Activated naive CD4-positive, alpha-beta T cell treated with anti-CD3 and anti-CD28 coated beads, Interleukin-2, amount 50 U/mL, for 72 hours (primary cell): ENCODE measurements at places on chromosomes 2 and 18. TPM values are rescaled to one million over a fixed set of nuclear protein-coding genes. Genes with fewer than 3 reads are reported as not detected.

Gene MTLN
- 61.3 TPM for total RNA-seq

Gene ADCYAP1
- total RNA-seq, result not detected

Gene NEU4
- 1.2 TPM for total RNA-seq

Gene LRATD1
- total RNA-seq, result not detected

Gene PDE11A
- total RNA-seq, result not detected

Gene EFEMP1
- not detected for total RNA-seq

Gene FOXD4L1
- total RNA-seq, result not detected

Gene LHCGR
- not detected for total RNA-seq

Gene LIMS1
- total RNA-seq, result 86.5 TPM

Gene CCBE1
- 0.08 TPM for total RNA-seq

Gene CBLN2
- not detected for total RNA-seq

Gene C2orf78
- not detected for total RNA-seq

Gene DSC2
- total RNA-seq, result not detected

Gene ATL2
- 46.3 TPM for total RNA-seq

Gene ZNG1B
- 47.7 TPM for total RNA-seq

Gene SLC8A1
- total RNA-seq, result 0.43 TPM

DNA sequence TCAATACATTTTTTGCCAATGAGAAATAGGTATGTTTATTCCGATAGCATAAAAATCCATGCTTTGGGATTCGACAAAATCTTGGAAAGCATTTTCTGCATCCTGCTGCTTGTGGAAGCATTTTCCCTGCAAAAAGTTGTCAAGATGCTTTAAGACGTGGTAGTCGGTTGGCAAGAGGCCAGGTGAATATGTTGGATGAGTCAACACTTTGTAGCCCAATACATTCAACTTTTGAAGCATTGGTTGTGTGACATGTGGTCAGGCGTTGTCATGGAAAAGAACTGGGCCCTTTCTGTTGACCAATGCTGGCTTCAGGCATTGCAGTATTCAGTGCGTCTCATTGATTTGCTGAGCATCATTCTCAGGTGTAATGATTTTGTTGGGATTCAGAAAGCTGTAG lies 764.5 kb downstream of the TRIB2 start:
- DNase-seq, result no peak

- DNase-seq, result no peak
Observed at GRCh38 chr18:612156-612555, 15.4 kb downstream of the CLUL1 start.

- no peak for DNase-seq
Observed at GRCh38 chr2:122565364-122565763, 809.9 kb downstream of the TSN start.

DNA sequence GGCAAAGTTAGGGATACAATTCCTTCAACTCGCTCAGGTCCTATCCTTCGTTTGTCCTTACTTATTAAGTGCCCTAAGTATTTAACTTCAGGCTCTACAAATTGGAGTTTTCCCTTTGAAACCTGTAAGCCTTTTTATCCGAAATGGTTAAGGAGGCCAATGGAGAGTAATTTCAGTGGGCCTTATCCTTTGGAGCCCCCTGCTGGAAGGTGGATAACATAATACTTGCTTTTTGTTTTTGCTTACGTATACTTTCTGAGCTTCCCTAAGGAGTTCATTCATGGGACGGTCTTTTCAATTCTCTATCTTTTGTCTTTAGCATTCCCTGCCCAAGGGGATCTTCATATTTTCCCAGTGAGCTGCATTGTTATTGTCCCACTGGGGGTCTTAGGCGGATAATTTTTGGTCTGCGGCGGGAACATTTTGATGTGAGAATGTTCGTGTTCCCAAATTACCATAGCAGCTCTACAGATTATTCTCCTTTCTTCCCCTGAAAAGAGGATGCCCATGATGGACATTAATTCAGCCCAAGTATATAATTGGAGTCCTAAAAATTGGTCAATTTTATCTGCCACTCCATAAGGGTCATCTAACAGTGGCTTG lies 34.4 kb upstream of the TRAPPC8 start:
- DNase-seq, result no peak

GRCh38 chr2:26076001-26076587 lies 42.2 kb downstream of the RAB10 start:
- no peak for DNase-seq

- DNase-seq, result no peak
Observed at GRCh38 chr2:150426724-150427123, 60.7 kb downstream of the RND3 start.

DNA sequence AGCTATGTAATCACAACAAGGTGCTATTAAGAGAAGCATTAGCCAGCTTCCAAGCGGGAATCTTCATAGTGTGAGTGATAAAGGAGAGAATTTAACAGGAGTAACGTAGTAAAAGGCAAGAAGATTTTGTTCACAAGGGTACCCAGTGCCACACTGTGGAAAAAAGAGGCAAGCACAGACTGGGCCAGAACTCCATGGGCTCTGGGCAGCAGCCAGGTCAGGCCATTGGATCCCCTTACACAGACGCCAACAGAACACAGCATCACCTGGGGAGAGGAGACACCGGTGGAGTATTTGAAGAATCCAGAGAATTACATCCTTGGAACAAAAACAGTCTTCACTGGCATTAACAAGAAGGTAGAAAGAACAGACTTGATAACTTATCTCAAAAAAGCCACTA lies 21.2 kb downstream of the AMER3 start:
- no peak for DNase-seq

GRCh38 chr2:191499050-191499449 lies 178.9 kb upstream of the NABP1 start:
- DNase-seq, result no peak

DNA sequence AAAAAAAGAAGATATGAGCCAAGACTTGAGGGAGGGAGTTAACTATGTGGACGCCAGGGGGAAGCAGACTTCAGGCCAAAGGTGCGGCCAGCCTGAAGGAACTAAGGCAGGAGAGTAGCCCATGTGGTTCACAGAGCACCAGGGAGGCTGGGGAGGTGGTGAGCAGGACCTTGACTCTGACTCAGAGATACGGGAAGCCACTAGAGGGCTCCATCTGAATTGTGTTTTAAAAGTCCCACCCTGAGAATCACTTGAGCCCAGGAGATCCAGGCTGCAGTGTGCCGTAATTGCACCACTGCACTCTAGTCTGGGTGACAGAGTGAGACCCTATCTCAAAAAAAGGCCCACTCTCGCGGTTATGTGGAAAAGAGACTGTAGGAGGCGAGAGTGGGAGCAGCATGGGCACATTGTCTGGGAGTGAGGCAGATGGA lies 12.3 kb downstream of the CEP192 start:
- DNase-seq, result no peak

DNA sequence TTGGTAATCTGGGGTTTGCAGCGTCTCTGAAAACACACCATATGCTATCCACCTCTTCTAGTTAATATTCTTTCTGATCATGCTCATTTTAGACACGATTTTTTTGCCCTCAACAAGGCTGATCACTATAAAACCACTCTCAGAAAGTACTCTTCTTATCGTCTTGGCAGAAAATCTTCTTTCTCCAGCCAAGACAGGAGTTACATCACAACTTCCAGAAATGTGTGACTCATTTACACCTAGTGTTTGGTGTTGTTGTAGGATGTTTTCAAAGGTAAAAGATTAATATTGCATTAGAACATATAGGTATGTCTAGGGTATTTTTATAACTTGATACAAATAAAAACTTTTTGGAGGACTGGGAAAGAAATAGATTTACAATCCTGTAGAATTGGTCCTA lies 138.5 kb upstream of the NETO1 start:
- DNase-seq, result no peak

DNA sequence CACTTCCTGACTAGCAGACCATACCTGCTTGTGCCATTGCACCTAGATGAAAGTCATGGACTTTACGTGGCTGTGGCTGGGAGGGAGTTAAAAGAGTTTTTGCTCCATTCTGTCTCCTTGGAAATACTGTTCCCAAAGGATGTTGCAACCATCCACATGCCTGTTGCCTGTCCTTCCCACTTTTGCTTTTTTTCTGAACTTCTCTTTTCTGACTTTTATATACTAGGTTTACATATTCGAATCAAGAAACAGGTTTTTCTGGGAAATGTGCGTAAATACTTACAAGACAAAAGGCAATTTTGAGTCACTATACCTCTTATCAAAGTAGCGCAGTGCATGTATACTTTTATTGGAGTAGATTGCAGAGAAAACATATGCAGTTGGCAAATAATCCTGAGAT lies 244.8 kb downstream of the PRKCE start:
- DNase-seq, result no peak

DNA sequence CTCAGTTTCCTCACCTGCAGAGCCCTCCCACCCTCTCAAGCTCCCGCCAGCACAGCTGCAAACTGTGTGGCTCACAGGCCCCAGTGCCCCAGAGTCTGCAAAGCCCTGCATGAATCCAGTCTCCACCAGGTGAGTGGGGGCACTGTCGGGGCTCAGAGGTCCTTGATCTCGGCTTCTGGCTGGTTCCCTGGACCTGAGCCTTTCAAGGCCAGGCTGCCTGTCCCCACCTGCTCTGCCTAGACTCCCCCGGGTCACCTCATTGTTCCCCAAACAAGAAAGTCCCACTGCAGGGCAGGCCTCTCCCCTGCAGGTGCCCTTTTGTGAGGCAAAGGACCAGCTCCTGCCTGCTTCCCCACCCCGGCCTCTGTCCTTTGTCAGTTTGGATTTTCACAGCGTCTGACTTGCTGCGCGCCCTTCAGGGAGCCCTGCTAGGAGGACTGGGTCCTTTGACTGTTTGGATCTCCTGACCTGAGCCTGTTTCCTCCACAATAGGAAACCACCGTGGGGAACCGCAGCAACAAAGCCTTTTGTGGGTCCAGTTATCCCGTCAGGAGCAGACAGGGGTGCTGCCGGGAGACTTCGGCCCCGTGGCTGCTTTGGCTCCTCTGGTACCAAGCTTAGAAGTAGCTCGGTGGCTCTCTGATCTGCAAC lies 200.5 kb upstream of the HDAC4 start:
- no peak for DNase-seq

- DNase-seq, result no peak
Observed at GRCh38 chr2:100200985-100201384, 58.6 kb upstream of the AFF3 start.

- no peak for DNase-seq
Observed at GRCh38 chr2:216426166-216426777, 14.0 kb downstream of the SMARCAL1 start.

GRCh38 chr18:78607784-78608183 lies 371.8 kb upstream of the SALL3 start:
- no peak for DNase-seq

- no peak for DNase-seq
Observed at GRCh38 chr2:238220892-238221521, 17.5 kb upstream of the ILKAP start.

DNA sequence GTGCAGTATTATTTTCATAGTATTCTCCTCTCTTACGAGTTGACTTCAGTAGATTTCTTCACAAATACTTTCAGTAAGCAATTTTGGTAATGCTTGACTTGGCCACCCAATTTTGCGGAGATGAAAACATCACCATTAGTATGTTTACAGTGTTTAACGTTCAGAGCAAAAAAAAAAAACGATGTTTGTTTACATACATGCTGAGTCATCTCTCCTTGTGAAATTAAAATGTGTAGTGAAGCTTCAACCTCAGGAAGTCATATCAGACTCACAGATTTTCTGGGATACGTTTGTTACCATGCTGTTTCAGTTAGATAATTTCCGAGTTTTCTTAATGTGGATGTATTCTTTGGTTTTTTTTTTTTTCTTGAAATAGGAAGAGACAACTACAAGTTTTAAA lies 100.1 kb downstream of the CTNNA2 start:
- DNase-seq, result no peak

DNA sequence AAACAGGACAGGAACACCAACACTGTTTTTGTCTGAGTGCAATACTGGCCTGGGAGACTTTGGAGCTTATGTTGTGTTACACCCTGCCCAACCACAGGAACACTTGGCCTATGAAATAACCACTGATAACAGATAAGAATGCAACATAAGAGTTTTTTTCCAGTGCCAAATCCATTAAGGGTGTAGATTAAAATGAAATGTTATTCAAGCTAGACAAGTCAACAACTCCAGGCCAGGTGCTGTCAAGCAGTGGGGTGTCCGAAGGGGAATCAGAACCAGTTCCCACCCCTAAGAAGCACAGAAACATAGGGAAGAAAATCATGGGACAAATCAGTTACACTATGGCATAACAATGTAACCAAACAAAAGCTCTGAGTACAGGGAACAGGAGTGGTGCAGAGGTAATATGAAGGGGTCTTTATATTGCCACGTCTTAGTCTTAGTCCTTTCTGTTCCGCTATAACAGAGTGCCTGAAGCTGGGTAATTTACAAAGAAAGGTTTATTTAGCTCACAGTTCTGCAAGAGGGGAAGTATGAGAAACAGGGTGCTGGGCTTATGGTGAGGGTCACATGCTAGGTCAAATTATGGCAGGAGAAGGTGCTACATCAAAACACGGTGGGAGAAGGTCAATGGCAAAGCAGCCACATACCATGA lies 3.8 kb downstream of the AFG3L2 start:
- no peak for DNase-seq

GRCh38 chr2:73386894-73387636 lies 1.4 kb downstream of the ALMS1 start:
- DNase-seq, result no peak

GRCh38 chr2:238155761-238156694 lies 2.7 kb upstream of the ERFE start:
- no peak for DNase-seq

DNA sequence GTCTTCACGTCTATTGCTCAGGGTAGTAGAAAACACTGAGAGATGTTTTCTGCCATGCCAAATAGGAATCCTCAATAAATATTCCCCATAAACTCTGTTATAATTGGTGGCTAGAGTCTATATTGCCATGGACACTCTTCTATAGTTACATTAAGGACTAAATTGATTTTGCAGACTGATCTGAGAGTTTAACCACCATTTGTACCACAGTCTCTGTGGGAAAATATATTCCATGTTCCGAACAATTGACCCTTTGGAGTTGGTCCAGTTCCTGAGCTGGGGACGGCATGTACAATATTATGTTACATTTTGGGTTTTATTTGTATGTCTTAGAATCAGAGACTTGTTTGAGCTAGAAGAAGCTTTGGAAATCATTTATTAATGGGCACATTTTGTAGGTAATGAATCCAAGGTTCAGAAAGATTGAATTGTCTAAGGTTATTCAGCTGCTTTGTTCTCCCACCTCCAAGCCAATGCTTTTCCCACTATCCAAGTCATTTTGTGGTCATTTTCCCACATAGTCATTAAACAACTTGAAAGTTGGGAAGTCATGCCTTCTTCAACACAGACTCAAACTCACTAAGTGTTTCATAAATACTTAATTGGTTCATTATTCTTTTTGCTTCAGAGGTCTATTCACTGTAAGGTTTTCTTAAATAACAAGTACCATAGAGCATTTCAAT lies 5.1 kb upstream of the PPP1CB start:
- no peak for DNase-seq

DNA sequence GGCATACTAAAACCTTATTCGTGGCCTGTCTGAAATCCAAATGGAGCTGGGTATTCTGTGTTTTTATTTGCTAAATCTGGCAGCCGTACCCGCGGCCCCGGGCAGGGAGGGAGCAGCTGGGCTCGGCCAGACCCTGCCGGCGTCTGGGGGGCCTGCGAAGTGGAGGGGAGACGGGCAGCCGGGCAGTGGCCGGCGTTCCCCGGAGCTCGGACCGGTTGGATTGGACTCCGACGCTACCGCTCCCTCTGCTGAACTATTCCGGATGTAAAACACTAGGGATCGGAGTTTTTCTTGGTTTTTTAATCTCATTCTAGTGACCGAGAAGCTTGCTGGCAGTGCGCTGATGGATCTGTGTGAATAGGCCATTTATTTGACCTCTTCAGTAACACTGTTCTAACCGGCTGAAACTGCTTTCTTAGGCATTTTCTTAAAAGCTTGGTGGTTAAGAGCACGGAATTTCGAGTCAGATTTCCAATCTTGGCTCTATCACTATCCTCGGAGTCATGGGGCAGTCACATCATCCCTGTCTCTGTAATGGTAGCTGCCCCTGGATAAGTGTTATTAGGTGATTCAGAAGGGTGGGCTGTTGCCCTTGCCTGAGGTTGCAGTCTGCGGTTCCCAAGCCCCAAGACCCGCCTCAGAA lies 694 bp downstream of the UNC50 start:
- no peak for DNase-seq
